ENCODE measurements at places on chromosomes 4 and X.

- no peak overlapping the region for H3K27ac ChIP-seq
- no peak for DNase-seq
- H3K27me3 ChIP-seq = no peaks in the 10 kb centered on the region
- H3K36me3 ChIP-seq = no peaks in the 10 kb centered on the region
These were observed 4.5 kb downstream of the DTHD1 start for GRCh38 chr4:36285784-36286480.

GRCh38 chrX:13007519-13008188, 32.7 kb downstream of the TMSB4X start:
- peak overlapping the region; percentile 53 for H3K27ac ChIP-seq
- H3K36me3 ChIP-seq = no peaks in the 10 kb centered on the region
- peaks cover 18% of the 10 kb centered on the region for H3K4me1 ChIP-seq
- DNase-seq = no peak
- H3K27me3 ChIP-seq = no peaks in the 10 kb centered on the region

DNA sequence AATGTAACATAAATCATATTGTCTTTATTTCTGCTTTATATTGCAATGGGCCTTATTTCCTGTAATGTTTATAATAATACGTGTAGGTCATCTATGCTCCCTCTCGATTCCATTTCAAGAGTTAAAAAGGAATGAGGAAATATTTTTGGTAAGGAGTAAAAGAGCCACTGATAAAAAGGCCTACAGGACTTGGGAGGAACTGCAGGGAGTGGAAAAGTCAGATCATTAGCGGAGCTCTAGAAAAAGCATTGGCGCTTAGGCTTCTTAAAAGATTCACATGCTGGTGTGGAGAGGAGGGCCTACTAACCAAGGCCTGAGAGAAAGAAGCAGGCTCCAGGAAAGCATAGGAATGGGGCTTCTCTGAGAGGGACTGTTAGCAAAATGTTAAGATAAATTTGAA, 82.9 kb upstream of the PNPLA4 start:
- no peaks in the 10 kb centered on the region for H3K4me1 ChIP-seq
- no peak overlapping the region for H3K27ac ChIP-seq
- H3K36me3 ChIP-seq = no peaks in the 10 kb centered on the region

DNA sequence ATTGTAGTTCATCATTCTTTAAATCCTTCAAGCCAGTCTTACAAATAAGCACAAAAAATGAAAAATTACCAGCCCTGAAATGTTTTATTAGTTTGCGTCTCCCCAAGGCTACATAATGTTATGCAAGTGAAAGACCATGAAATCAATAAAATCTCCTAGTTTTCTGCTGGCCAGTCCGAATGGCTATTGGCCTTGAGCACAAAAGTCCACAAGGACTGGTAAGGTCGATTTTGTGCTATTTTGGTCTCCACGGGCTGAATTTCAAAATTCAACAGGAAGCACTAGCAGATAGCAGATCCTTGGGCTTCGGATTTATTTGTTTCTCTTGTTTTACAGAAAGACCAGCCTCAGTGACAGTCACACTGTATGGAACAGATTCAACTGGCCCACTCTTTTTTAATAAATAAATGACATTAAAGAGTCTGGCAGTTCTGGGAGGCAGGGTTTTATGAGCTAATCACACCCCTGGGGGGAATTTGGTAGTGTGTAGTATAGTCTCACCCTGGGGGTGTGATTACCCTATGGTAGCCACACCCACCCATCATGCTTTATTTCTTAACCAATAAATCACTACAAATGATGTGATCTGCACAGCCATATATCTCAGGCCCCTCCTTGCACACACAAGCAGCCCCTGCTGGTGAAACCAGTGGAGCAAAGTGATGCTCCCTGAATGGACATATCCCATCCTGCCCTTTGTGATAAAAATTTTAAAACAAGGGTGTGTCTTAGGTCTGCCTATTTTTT, 51.1 kb upstream of the TMEM33 start:
- no peak overlapping the region for H3K4me3 ChIP-seq
- H3K27me3 ChIP-seq = peaks cover 35% of the 10 kb centered on the region
- no peak overlapping the region for H3K27ac ChIP-seq
- no peak for DNase-seq
- H3K4me1 ChIP-seq = no peaks in the 10 kb centered on the region

- H3K4me1 ChIP-seq = no peaks in the 10 kb centered on the region
- no peak overlapping the region for H3K4me3 ChIP-seq
- DNase-seq = no peak
- peaks cover 8% of the 10 kb centered on the region for H3K36me3 ChIP-seq
- no peak overlapping the region for H3K27ac ChIP-seq
These were observed 40.7 kb downstream of the KLHL8 start for GRCh38 chr4:87179751-87180150.

- H3K27ac ChIP-seq = no peak overlapping the region
- DNase-seq = peak; percentile 21
- peaks cover 2% of the 10 kb centered on the region for H3K27me3 ChIP-seq
- no peaks in the 10 kb centered on the region for H3K36me3 ChIP-seq
These were observed 103.7 kb downstream of the CRLF2 start for GRCh38 chrX:1108501-1109445.

GRCh38 chr4:147396105-147396504, 84.8 kb upstream of the EDNRA start:
- no peaks in the 10 kb centered on the region for H3K4me1 ChIP-seq
- H3K27ac ChIP-seq = no peak overlapping the region
- no peaks in the 10 kb centered on the region for H3K36me3 ChIP-seq
- no peak for DNase-seq

DNA sequence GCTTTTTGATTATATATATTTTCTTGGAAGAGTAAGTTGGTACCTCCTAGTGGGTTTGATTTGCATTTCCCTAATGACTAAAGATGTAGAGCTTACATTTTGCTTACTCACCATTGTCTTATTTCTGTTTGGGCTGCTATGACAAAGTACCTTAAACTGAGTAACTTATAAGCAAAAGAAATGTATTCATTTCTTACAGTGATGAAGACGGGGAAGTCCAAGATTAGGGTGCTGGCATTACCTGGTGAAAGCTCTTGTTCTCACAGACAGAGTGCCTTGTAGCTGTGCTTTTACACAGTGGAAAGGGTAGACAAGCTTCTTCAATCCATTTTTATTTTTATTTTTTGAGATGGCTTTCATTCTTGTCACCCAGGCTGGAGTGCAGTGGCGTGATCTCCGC, 229.2 kb upstream of the AGA start:
- no peaks in the 10 kb centered on the region for H3K27me3 ChIP-seq
- H3K4me3 ChIP-seq = no peak overlapping the region
- no peaks in the 10 kb centered on the region for H3K4me1 ChIP-seq
- no peaks in the 10 kb centered on the region for H3K36me3 ChIP-seq
- no peak for DNase-seq

GRCh38 chr4:106369456-106370060, 980 bp upstream of the GIMD1 start:
- no peak overlapping the region for H3K4me3 ChIP-seq
- peaks cover 7% of the 10 kb centered on the region for H3K4me1 ChIP-seq
- no peak overlapping the region for H3K27ac ChIP-seq
- H3K36me3 ChIP-seq = no peaks in the 10 kb centered on the region

DNA sequence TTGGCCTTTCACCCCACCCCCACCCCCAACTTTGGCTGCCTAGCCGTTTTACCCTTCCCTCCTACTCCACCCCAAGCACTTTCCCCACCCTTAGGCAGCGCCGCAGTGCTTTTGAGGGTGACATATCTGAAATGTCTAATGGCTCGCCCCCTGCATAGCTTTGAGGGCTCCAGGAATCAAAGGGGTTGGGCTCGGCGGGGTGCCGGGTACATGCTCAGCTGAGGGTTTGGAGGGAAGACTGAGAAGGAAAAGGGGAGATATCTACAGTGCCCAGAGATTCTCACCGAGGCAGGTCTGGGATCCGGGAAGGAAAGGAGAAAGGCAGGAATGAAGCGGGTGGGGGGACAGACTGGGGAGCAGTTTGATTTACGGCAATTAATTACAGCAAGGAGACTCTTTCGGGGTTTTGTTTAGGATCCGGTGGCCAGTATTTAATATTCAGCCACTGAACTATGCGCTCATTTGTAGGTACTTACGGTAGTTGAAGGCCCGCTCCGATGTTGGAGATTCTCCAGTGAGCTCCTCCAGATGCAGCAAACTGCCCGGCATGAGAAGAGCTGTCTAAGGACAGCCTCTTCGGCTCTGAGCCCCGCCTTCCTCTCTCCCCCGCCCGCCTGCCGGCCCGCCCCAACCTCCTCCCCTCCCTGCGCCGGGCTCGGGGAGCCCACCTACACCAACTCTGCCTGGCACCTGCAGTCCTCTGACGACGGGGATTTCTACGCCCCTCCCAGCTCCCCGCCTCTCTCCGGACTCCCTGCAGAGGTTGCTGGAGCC, at the start of gene IGSF1:
Gene IGSF1, minus strand, starts transcription at position 569 of the 774 bp plus-strand sequence. CDS start 2,632 bp downstream, outside the sequence.
- no peaks in the 10 kb centered on the region for H3K36me3 ChIP-seq
- H3K27ac ChIP-seq = no peak within 1 kb of the TSS
- no peak within 1 kb of the TSS for H3K4me3 ChIP-seq
- DNase-seq = no peak
- no peaks in the 10 kb centered on the region for H3K27me3 ChIP-seq

DNA sequence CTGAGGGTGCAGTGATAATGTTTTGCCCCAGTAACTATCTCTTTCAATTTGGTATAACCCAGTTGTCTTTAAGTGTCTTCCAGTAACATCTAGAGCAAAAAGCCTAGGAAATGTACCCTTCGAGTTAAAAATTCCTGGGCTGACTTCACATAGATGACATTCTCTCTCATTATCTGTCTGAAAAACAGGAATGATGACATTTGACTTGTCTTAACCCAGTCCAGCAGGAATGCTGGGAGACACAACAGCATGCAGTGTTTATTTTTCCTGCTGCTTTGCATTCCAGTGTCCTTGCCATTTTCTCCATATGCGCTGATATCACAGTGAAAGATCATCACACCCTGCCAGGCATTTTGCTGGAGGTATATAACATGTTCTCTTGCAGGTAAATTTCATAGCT, 130.0 kb downstream of the SOWAHB start:
- no peak overlapping the region for H3K4me3 ChIP-seq
- H3K27ac ChIP-seq = no peak overlapping the region
- no peaks in the 10 kb centered on the region for H3K4me1 ChIP-seq
- no peak for DNase-seq
- H3K27me3 ChIP-seq = no peaks in the 10 kb centered on the region

DNA sequence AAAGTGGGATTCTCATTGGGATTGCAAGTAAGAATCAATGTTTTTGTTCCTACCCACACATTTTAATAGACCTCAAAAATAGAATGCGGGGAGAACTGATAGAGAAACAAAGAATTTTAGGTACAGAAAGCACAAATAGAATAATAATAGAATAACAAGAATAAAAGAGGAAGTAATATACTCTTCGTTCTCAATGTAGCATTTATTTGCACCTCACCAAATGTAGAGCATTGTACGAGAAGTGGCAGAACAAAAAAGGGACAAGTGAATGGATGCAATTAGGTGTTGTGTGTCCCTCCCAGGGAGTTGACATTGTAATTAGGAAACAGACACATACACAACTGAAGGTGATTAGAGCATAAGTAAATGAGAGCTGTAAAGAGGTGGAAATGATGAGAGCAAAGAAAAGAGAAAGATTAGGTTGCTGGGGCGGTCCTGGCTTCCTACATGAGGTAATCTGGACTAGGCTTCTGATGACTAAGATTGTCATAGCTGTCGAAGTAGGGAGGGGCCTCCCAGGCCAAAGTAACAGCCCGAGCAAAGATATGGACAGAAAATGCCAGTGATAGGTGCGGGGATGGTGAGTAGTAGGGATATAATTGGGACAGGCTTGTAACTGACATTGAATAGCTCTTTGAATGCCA, 10.4 kb downstream of the RAB9A start:
- H3K4me1 ChIP-seq = peaks cover 2% of the 10 kb centered on the region
- H3K36me3 ChIP-seq = no peaks in the 10 kb centered on the region
- no peak overlapping the region for H3K27ac ChIP-seq
- no peaks in the 10 kb centered on the region for H3K27me3 ChIP-seq
- no peak overlapping the region for H3K4me3 ChIP-seq

DNA sequence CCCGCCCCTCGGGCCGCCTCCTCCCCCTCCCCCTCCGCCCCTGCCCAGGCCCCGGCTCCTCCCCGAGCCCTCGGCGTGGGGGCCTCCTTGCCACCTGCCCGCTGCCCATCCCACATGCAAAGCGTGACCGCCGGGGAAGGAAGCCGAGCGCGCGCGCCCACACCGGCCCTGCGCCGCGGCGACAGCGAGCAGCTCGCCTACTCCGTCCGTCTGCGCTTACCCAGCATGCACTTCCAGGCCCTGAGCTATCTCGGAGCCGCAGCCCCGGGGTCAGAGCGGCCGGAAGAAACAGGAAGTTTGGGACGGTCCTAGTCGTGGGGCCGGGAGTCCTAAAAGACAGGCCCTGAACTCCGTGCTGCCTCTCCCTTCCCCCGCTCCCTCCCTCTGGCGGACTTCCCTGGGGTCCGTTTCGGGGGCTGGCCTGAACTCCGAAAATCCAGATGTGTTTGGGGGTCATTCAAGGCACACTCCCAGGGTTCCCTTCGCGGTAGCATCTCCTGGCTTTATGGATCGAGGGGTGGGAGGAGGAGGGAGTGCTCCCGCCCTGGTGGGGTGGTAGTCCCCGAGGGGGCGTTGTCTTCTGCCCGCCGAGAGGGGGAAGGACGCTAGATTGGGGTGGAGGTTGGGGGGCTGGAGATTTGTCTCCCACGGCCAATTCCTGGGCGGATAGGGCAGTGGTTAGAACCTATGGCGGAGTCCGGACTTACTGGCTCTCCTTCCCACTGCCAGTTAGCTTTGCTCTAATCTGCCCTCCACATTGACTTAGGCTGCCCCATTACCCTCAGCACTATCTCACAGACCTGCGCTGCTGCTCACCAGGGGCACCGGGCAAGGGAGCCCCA, 25.0 kb upstream of the BCORL1 start:
- no peaks in the 10 kb centered on the region for H3K4me1 ChIP-seq
- DNase-seq = no peak
- H3K36me3 ChIP-seq = no peaks in the 10 kb centered on the region
- no peak overlapping the region for H3K27ac ChIP-seq

GRCh38 chr4:186067757-186068385, 1.1 kb upstream of the TLR3 start:
- H3K4me3 ChIP-seq = peak overlapping the region; percentile 32
- H3K27ac ChIP-seq = no peak overlapping the region
- no peaks in the 10 kb centered on the region for H3K27me3 ChIP-seq
- H3K4me1 ChIP-seq = peaks cover 10% of the 10 kb centered on the region

DNA sequence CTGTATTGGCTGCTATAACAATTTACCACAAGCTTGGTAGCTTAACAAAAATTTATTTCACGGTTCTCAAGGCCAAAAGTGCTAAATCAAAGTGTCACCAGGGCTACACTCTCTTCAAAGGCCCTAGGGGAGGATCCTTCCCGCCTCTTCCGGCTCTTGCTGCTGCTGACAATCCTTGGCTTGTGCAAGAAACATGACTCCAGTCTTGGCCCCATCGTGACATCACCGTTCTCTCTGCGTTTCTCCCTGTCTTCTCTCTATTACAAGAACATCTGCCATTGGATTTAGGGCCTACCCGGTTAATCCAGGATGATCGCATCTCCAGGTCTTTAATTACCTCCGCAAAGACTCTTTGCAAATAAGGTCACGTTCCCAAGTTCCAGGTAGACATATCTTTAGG, 10.4 kb upstream of the CLCN4 start:
- no peaks in the 10 kb centered on the region for H3K4me1 ChIP-seq
- DNase-seq = no peak
- no peaks in the 10 kb centered on the region for H3K27me3 ChIP-seq

- no peaks in the 10 kb centered on the region for H3K36me3 ChIP-seq
- no peak overlapping the region for H3K27ac ChIP-seq
- no peak overlapping the region for H3K4me3 ChIP-seq
- no peak for DNase-seq
- no peaks in the 10 kb centered on the region for H3K27me3 ChIP-seq
These were observed 182.1 kb upstream of the CLNK start for GRCh38 chr4:10866666-10867065.

- no peak for DNase-seq
- H3K27me3 ChIP-seq = no peaks in the 10 kb centered on the region
- no peak overlapping the region for H3K4me3 ChIP-seq
- no peaks in the 10 kb centered on the region for H3K4me1 ChIP-seq
- H3K36me3 ChIP-seq = no peaks in the 10 kb centered on the region
These were observed 230.8 kb downstream of the TMEM47 start for GRCh38 chrX:34426334-34426733.

All from RWPE2 (cell line).